ENCODE measurements at places on chromosomes 2 and 18. TPM values are rescaled to one million over a fixed set of nuclear protein-coding genes. Genes with fewer than 3 reads are reported as not detected.

Gene C2orf66
- not detected for total RNA-seq

Gene SPHKAP
- total RNA-seq = under 0.01 TPM

Gene HNMT
- total RNA-seq = 10.4 TPM

Gene GPBAR1
- total RNA-seq = 0.15 TPM

Gene RHOB
- 995 TPM for total RNA-seq

Gene SIX2
- 0.32 TPM for total RNA-seq

Gene MC5R
- not detected for total RNA-seq

Gene NAT8
- total RNA-seq = not detected

Gene CPO
- total RNA-seq = not detected

Gene IL1F10
- not detected for total RNA-seq

Gene GPR155
- 1.1 TPM for total RNA-seq

Gene RAMP1
- total RNA-seq = not detected

Gene DUSP19
- 1.9 TPM for total RNA-seq

Gene MTX2
- total RNA-seq = 38.3 TPM

Gene VIT
- 0.76 TPM for total RNA-seq

Gene CDK15
- 0.30 TPM for total RNA-seq

Gene PRKAG3
- not detected for total RNA-seq

Gene PLEK
- under 0.01 TPM for total RNA-seq

Gene REG3G
- not detected for total RNA-seq

Gene DARS1
- total RNA-seq = 110 TPM

Gene ATP6V1C2
- total RNA-seq = not detected

Gene CCDC141
- total RNA-seq = 0.15 TPM

Data from epithelial cell of umbilical artery (primary cell).